Activated CD4-positive, alpha-beta T cell treated with anti-CD3 and anti-CD28 coated beads, Interleukin-2, amount 50 U/mL, for 4 hours (primary cell): ENCODE measurements at places on chromosomes 11 and 22.

DNA sequence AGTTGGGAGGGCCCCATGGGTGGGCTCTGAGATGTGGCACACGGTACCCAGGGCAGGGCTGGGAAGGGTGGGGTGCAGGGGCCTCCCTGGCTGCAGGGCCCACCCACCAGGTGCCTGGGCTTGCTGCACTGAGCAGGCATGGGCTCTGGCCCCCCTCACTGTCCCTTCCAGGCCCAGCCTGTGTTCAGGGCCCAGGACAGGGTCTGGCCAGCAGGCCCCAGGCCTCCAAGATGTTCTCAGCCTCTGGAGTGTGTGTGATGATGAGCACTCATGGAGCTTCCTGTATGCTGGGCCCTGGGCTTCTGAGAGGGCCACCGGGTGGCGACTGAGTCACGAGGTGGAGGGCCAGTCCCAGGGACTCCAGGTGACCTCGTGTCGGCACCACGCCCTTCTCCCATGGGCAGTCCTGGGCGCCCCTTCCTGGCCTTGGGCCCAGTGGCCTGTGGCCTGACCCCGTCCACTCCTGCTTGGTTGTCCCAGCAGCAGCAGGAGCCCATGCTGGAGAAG, 55.9 kb upstream of the CCDC188 start:
- DNase-seq, result no peak

GRCh38 chr11:78061088-78061920, 2.4 kb upstream of the THRSP start:
- no peak for DNase-seq

GRCh38 chr11:26700574-26701235, 21.2 kb downstream of the SLC5A12 start:
- no peak for DNase-seq

DNA sequence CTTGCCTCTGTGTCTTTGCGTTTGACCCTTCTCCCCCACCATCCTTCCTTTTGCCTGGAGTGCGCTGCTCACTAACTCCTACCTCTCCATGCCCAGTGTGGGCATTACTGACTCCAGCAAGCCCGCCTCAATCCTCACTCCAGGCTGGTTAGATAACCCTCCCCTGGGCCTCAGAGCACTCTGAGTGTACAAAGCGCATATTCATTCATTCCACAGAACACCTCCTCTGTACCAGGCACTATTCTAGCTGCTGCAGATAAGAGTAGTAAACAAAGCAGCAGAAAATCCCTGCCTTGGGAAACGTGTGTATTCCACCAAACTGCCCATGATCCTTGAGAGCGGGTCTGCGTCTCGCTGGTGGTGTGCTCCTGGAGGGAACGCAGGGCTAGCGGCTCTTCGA, 3.2 kb downstream of the SLC22A8 start:
- DNase-seq, result no peak

DNA sequence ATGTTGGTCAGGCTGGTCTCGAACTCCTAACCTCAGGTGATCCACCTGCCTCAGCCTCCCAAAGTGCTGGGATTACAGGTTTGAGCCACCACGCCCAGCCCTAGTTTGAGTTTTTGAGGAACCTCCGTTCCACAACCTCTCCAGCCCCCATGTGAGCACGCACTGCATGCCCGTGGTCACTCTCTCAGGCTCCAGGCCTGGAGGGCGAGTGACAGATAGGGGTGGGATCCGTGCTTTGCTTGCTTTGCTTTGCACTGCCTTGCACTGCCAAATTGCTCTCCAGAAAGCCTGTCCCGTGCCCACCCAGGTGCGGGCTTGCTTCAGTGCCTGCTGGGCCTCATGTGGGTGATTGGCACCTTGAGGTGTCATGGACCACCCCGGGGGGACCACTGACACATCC, 29.9 kb downstream of the FGF4 start:
- DNase-seq, result no peak

GRCh38 chr11:1896468-1896867, 4.8 kb upstream of the PRR33 start:
- DNase-seq, result no peak

- DNase-seq, result no peak
These were observed 26.7 kb upstream of the NNMT start for GRCh38 chr11:114269498-114269897.

- DNase-seq, result no peak
These were observed 194.0 kb downstream of the LARGE1 start for GRCh38 chr22:33726294-33726734.

- no peak for DNase-seq
These were observed 7.8 kb upstream of the DNHD1 start for GRCh38 chr11:6489306-6489705.

- DNase-seq, result no peak
These were observed 17.1 kb downstream of the TTC12 start for GRCh38 chr11:113331441-113331840.

DNA sequence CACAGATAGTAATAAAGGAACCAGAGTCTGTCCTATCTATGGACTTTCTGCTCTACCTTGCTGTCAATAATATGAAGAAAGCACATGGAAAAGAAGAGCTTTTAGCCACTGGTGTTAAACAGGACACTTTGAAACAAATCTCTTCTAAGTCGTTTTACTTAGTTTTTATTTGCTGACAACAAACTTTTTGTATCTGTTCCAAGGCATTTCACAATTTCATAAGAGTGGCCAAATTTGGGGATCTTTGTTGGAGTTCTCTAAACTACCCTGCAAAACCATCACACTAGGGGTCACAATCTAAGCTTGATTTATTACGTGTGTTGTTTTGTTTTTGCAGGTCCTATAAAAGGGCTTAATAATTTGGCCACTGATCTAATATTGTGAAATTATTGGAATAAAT, 54.4 kb downstream of the BBOX1 start:
- no peak for DNase-seq

DNA sequence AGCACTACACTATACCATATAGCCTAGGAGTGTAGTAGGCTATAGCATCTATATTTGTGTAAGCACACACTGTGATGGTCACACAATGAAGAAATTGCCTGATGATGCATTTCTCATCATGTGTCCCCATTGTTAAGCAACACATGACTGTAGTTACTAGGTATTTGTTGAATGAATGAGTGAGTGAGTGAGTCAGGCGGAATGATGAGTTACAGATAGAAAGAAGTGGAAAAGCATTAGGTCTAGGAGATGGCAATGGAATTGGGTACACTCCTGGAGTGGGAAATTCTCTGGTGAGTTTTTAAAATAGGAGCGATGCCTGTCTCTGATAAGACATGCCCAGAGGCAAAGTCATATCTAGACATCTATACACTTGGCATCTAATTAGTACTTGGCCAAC, 160.5 kb upstream of the TBCEL start:
- no peak for DNase-seq

GRCh38 chr11:31873124-31873523, 62.0 kb upstream of the PAX6 start:
- DNase-seq, result no peak

GRCh38 chr11:121591405-121592033, 138.8 kb upstream of the SORL1-AS1 start:
- DNase-seq, result peak; percentile 59

- no peak for DNase-seq
These were observed 499 bp downstream of the LRRC56 start for GRCh38 chr11:537622-538430.

- no peak for DNase-seq
These were observed 741 bp upstream of the CNTF start for GRCh38 chr11:58621586-58622262.

- DNase-seq, result no peak
These were observed 60.8 kb upstream of the ZBED5 start for GRCh38 chr11:10918698-10919097.

DNA sequence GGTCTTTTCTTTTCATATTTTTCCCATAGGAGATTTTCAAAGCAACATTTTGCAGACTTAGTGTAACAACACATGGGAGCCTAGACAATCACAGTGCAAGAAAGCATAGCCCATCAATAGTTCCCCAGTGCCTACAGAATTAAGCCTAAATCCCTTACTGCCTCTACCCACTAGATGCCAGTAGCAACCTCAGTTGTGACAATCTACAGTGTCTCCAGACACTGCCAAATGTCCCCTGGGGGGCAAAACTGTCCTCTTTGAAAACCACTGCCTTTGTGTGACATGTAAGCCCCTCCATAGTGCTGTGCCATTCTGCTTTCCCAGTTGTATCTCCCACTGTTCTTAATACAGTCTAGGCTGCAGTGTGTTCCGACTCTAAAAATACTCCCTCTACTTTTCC, 1329.0 kb downstream of the LRRC4C start:
- DNase-seq, result no peak

DNA sequence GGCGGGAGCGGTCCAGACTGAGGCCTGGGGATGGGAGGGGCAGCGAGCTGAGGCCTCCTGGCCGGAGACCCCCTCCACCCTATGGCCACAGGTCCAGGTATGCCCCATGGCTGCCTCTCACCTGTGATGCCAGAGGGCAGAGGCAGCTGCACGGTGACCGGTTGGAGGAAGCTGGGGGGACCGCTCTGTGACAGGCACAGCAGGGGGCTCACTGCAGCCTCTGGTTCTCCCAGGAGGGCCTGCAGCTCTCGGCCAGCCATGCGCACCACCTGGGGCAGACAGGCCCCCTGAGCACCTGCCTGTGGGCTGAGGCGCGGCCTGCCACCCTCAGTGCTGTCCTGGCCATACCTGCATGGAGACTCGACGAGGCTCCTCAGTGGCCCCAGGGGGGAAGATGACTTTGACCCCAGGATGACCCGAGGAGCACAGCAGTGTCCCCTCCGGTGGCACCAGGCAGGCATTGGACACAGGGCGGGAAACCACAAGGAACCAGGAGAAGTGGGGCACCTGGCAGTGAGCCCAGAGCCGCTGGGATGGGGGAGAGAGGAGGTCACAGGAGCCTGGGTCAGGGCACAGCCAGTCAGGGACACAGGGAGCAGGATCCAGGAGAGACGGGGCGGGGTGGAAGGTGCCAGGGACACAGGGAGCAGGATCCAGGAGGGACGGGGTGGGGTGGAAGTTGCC, 3.2 kb upstream of the SLC25A22 start:
- DNase-seq, result no peak

GRCh38 chr22:18056161-18056666, 21.6 kb upstream of the PEX26 start:
- no peak for DNase-seq

GRCh38 chr11:59255281-59255680, 42.6 kb upstream of the MPEG1 start:
- no peak for DNase-seq

GRCh38 chr11:104582431-104582830, 315.8 kb downstream of the CASP12 start:
- no peak for DNase-seq

- no peak for DNase-seq
These were observed 58.1 kb downstream of the DDI1 start for GRCh38 chr11:104094576-104094975.

GRCh38 chr11:128720522-128720985, 26.7 kb downstream of the FLI1 start:
- no peak for DNase-seq

DNA sequence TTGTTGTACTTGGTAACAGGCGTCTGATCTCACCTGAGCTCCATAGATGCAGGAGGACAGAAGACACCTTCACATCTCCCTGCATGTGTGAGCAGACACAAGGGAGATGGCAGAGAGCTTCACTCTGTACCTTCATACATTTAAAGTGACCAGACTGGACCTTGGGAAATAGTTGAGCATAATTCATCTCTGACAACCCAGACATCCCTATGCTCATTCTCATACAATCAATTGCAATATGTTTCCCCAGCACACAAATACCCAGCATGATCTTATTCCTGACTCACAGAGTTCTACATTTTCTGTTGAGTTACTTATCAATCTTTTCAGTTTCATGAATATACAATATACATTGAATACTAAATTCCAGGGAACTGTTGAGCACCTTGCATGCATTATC, 488.2 kb upstream of the API5 start:
- DNase-seq, result no peak
